HTR-8/SVneo (cell line): ENCODE measurements at places on chromosomes 5 and 9.

DNA sequence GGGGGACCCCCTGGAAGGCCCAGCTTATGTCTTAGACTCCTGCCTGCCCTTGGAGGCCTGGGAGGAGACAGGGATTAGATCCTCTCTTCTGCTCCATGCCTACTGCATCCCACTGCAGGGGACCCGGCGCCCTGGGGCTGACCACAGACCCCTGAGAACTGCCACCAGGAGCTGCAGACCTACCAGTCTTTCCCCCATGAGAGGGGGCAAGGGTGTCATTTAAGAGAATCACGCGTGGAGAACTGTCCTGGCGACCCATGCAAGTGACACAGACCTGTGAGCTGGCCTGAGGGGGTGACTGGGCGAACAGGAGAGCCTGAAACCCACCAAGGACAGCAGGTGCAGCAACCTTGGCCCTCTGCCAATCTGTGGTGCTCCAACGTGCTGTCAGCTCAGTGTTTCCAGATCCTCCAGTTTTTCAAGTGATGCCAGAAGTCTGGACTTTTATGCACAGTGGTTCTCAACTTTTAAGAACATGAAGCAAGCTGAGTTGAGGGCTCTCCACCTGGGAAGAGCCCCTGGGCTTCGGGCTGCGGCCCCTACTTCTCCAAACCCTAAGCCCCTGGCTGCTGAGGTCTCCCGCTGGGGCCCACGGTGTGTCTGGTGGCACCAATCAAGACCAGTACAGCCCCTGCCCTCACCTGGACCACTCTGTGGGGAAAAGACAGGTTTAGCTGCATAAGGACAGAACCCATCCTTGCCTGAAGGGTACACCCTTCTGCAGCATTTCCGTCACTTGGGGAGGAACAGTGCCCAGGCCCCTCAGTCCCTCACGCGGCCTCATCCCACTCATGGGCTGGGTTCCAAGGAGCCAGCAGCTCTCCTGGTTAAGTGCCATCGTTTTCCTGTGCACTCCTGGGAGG, 18.2 kb downstream of the GFPT2 start:
- no peak for DNase-seq

DNA sequence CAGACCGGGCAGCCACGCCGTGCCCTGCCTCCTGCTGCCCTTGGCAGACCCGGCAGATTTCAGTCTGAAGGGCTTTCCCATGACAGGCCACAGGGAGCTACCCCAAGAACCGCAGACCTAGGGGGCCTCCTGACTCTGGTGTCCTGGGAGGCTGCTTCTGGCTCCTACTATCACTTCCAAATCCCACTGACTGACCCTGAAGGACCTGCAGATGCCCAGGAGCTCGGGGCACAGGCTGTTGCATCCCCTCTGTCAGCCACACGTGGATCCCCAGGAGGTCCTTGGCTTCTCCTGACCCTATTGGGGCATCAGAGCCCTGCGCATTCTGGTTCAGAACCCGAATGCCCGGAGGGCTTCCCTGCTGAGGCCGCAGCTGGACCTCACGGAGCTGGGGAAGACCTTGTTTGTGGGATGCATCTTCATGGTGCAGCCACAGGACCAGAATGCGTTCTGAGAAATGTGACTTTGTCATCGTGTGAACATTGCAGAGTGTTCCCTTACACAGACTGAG, 81.3 kb upstream of the IRX4 start:
- no peak for DNase-seq

- DNase-seq, result peak; percentile 53
Measured at GRCh38 chr5:33232731-33233505, 207.8 kb upstream of the TARS1 start.

DNA sequence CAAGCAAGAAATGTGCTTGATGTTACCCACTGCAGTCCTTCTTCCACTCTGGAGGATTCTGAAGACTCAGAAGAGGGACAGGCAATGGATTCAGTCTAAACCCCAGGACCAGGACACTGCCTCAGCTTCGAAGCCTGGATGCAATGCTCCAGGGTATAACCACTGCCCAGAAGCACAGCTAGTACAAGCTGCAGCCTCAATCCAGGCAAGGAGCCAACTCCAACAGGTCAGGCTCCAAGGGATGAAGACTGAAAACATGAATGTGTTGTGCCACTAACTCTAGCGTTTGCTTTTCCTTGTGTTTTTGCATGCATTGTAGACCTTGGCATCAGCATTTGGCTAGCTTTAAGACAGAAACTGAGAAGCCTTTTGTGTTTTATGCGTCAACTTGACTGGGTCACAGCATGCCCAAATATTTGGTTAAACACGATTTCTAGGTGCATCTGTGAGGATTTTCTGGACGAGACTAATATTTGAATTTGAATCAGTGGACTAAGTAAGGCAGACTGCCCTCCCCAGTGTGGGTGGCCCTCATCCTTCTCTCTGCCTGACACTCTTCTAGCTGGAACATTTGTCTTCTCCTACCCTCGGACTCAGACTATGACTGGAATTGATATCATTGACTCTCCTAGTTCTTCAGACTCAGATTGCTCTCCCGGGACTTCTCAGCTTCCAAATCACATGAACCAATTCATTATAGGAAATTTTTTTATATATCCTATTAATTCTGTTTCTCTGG, 20.5 kb upstream of the GPX3 start:
- no peak for DNase-seq

DNA sequence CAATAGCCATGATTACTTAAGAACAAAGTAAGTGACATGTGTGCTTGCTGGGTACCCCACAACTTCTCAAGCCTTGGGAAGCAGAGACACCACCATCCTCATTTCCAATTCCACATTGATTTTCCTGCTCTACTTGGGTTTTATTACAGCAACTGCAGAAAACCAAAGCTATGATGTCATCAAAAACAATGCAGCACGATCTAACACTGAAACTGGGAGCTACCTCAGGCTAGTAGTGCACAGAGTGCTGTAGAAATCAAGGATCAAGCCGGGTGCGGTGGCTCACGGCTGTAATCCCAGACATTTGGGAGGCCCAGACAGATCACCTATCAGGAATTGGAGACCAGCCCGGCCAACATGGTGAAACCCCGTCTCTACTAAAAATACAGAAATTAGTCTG, 174.4 kb upstream of the MSX2 start:
- no peak for DNase-seq

DNA sequence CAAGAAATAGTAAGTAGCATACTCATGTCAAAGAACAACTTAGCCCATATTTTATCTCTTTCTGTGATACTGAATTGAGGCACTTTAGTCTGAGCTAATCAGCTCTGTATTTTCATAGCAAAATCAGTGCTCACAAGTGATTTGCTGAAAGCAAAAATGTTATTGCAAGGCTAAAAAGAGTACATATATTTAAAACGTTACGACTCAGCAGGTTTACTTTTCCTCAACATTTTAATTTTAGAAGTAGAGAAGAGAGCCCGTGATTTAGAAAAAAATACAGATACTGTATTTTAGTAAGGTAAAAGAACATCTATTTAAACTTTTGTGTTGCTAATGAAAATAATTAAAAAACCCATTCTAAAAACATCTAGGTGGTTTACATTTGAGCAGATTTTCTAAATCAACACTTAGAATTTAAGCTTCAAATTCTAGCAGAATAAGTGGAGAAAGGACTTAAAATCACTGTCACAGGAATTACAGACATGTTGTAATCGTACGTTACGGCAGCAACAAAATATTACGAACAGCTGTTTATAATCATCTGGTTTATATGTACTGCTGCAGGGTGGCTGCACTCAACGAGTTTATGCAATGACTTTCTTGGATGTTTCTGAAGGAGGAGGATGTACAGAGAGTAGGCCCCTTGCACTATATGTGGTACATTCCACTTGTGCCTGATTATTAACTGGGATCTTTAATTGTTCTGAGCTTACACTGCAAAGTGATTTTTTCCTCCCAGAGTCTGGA, 20.1 kb downstream of the SREK1 start:
- no peak for DNase-seq

- DNase-seq, result no peak
Measured at GRCh38 chr5:147732291-147732883, 50.1 kb downstream of the JAKMIP2 start.

DNA sequence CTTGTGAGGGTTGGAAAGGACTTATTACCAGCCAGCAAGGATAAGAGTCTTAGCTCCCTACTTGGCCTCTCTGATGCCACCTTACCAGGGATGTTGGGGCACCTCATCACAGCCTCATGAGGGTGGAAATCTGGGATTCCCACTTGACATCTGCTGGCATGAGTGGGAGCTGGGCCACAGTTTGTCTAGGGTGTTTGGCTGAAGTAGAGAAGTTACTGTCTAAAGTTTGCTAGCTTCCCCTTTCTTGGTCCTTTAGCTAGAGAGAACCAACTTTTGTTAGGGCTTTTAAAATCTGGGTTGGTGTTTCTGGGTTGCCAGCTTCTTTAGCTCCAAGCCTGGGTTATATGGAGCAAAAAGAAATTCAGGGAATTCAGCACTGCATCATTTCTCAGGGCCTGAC, 57.5 kb upstream of the GNA14 start:
- no peak for DNase-seq

- no peak for DNase-seq
Measured at GRCh38 chr5:146203872-146204192, 427 bp downstream of the RBM27 start.

GRCh38 chr5:17989567-17990563, 355.6 kb downstream of the TAF11L14 start:
- DNase-seq, result no peak
